Activated T-helper 2 cell treated with anti-CD3 and anti-CD28 coated beads, Interferon-gamma antibody, Interleukin-2, Interleukin-4, amounts not matched to agents 10 μg/mL and 5 μg/mL and 100 μg/mL, durations not matched to agents 14 hours and 24 hours and 36 hours (primary cell): ENCODE measurements at places on chromosomes 7 and 10. TPM values are rescaled to one million over a fixed set of nuclear protein-coding genes. Genes with fewer than 3 reads are reported as not detected.

Gene NPSR1
- total RNA-seq = not detected in 2 replicates

GRCh38 chr10:69953851-69954250 is 98.8 kb upstream of the MACROH2A2 start:
- H3K4me1 ChIP-seq = no peaks in the 10 kb centered on the region
- DNase-seq = no peak
- no peaks in the 10 kb centered on the region for H3K36me3 ChIP-seq
- no peak overlapping the region for H3K4me3 ChIP-seq
- no peak overlapping the region for H3K27ac ChIP-seq

DNA sequence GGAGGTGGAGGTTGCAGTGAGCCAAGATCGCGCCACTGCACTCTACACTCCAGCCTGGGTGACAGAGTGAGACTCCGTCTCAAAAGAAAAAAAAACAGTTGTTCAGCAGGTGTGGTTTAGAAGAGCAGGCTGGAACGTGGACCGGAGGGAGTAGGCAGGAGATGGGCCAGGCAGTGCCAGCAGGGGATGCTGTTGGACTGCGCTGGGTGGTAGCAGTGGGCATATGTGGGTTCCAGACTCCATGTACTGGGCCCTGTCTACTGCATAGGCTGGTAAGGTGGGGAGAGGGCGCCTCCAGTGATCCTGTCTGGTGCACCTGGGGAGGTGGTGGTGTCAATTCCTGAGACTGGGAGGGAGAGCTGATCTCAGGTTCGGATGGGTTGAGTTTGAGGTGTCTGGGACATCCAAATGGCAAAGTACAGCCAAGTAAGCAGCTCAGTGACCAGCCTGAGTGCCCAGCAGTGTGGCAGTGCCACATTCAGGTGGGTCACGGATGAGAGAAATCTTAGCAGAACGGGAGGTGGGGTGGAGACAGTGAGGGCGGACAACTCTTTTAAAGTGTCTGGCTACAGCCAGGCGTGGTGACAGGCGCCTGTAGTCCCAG is 25.9 kb downstream of the SFXN4 start:
- H3K27me3 ChIP-seq = no peaks in the 10 kb centered on the region
- H3K4me1 ChIP-seq = peaks cover 18% of the 10 kb centered on the region
- peak; percentile 41 for DNase-seq
- no peak overlapping the region for H3K4me3 ChIP-seq
- peaks cover 54% of the 10 kb centered on the region for H3K36me3 ChIP-seq

GRCh38 chr10:70662362-70663220 is 9.7 kb upstream of the ADAMTS14 start:
- H3K4me3 ChIP-seq = no peak overlapping the region
- DNase-seq = no peak
- peaks cover 7% of the 10 kb centered on the region for H3K4me1 ChIP-seq

DNA sequence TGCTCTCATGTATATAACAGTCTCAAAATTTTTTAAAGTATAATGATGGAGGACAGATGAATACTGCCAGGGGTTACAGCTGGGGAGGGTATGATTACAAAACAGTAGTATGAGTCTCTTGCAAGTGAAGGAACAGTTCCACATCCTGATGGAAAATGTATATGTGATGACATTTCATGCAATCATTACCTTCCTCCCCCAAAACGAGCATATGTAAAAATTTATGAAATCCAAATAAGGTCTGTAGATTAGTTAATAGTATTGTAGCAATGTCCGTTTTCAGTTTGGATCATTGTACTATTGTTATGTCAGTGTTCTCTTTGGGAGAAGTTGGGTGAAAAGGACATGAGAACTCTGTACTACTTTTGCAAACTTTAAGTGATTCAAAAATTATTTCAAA is 38.0 kb downstream of the DRGX start:
- H3K27me3 ChIP-seq = peaks cover 4% of the 10 kb centered on the region
- H3K4me1 ChIP-seq = peaks cover 5% of the 10 kb centered on the region
- H3K36me3 ChIP-seq = no peaks in the 10 kb centered on the region

DNA sequence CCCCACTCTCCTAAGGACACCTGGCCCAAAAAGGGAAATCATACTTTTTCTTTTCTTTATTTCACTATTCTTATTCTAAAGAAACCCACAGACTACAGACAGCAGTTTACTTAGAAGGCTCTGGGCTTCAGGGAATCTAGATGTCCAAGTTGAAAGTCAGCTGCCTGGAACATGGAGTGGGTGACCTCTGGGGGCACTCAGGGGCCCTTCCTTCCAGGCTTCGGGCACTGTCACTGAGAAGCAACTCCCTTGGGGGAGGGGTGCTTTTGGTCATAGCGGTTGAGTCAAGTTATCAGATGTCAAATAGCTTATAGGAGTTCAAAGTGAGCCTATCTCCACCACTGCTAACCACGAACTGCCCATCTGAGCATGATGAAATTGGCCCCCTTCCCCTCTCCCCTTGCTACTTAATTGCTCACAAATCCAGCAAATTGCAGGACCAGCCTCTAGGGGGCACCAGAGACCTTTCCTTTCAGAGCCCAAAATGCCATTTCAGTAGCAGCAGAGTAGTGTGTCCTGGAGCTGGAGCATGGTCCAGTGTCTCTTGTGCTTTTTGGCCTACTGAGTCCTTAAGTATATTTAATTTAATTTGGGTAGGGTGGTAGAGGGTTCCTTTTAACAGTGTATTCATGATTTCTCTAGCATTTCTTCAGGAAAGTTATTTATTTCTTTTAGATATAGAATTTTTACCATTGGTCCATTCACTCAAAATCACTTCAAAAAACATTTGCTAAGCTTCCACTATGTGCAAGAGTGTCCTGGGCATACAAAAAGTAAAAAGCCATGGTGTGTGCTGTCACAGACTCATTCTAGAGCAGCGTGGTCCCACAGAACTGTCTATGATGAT is 463.8 kb downstream of the KCNMA1 start:
- no peaks in the 10 kb centered on the region for H3K4me1 ChIP-seq
- peak; percentile 29 for DNase-seq
- no peak overlapping the region for H3K4me3 ChIP-seq
- H3K36me3 ChIP-seq = no peaks in the 10 kb centered on the region
- H3K27me3 ChIP-seq = no peaks in the 10 kb centered on the region

- peaks cover 32% of the 10 kb centered on the region for H3K4me1 ChIP-seq
- H3K4me3 ChIP-seq = no peak overlapping the region
- no peak for DNase-seq
- H3K27ac ChIP-seq = no peak overlapping the region
- peaks cover 55% of the 10 kb centered on the region for H3K27me3 ChIP-seq
These were observed 15.7 kb upstream of the ADRB1 start for GRCh38 chr10:114027951-114028350.

DNA sequence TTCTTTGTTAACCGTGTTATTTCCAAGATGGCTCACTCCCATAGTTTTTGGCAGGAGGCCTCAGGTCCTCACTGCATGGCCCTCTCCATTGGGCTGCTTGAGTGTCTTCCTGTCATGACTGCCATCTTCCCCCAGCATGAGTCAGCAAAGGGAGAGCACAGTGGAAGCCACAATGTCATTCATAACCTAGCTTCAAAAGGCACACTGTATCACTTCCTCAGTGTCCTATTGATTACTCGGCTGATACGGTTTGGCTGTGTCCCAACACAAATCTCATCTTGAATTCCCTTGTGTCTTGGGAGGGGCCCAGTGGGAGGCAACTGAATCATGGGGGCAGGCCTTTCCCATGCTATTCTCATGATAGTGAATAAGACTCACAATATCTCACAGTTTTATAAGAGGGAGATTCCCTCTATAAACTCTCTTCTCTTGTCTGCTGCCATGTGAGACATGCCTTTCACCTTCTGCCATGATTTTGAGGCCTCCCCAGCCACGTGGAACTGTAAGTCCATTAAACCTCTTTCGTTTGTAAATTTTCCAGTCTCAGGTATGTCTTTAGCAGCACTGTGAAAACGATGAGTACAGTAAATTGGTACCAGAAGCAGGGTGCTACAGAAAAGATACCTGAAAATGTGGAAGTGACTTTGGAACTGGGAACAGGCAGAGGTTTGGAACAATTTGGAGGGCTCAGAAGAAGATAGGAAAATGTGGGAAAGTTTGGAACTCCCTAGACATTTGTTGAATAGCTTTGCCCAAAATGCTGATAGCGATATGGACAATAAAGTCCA is 106.5 kb downstream of the PRLHR start:
- no peaks in the 10 kb centered on the region for H3K4me1 ChIP-seq
- no peaks in the 10 kb centered on the region for H3K36me3 ChIP-seq
- H3K27ac ChIP-seq = no peak overlapping the region
- no peak overlapping the region for H3K4me3 ChIP-seq

DNA sequence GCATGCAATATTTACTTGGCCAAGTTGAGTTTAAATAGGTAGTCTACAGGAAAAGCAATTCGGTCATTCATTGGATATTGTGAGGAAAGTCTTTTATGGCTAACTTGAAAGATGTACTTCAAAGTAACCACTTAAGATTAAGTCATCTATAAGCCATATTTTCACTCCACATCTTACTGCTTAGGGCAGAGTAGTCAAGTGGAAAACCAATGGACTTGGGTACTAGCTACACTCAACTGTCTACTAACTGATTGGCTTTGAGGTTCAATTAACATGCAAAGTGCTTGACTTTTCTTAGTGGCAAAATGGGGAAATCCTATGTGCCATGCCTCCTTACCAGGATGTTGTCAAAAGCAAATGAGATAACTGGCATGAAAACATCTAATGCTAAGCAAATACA is 51.0 kb downstream of the CAV1 start:
- no peak overlapping the region for H3K4me3 ChIP-seq
- no peak overlapping the region for H3K27ac ChIP-seq
- H3K27me3 ChIP-seq = peaks cover 5% of the 10 kb centered on the region
